Lung microvascular endothelial cell (primary cell): ENCODE measurements at places on chromosomes 2 and 18. TPM values are rescaled to one million over a fixed set of nuclear protein-coding genes. Genes with fewer than 3 reads are reported as not detected.
A peak's percentile ranks its signal among the peaks of the same experiment; 100 is the strongest.

GRCh38 chr2:175396696-175397095 is 215.2 kb upstream of the ATP5MC3 start:
- DNase-seq = no peak

- no peak for DNase-seq
Measured at GRCh38 chr2:215772634-215773563, 240.5 kb downstream of the MREG start.

DNA sequence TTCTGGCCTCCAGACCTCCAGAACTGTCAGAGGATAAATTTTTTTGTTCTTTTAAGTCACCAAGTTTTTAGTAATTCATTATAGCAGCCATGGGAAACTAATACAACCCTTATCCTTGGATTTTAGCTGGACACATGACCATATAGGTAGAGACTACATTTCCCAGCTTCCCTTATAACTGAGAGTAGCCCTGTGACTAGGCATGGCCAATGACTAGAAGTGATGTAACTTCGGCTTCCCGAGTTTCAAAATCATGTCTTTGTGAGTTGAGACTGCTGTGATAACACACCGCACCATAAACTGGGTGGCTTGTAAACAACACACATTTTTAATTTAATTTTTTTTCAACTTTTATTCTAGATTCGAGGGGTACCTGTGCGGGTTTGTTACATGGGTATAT is 134.0 kb upstream of the SERTAD2 start:
- DNase-seq = peak; percentile 37

- no peak for DNase-seq
Measured at GRCh38 chr2:4915357-4915756, 776.8 kb upstream of the SOX11 start.

DNA sequence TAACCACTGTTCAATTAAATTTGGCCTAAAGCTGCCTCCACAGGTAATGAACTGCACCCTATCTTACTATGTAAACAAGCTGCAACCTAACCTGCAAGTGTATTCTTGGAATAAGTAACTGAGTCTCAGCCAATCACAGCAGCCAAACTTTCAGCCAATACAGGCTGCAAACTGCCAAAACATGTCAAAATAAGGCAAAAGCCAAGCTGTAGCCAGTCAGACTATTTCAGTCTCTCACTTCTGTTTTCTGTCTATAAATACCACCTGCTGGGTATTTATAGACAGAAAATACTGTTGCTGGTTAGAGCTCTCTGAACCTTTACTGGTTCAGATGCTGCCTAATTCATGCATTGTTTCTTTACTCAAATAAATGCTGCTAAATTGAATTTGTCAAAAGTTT is 14.3 kb downstream of the C2orf76 start:
- no peak for DNase-seq

TGOLN2 gene
- total RNA-seq = 50.1 and 62.7 TPM in 2 replicates

GRCh38 chr2:224986477-224986876 is 55.8 kb downstream of the DOCK10 start:
- DNase-seq = no peak

DNA sequence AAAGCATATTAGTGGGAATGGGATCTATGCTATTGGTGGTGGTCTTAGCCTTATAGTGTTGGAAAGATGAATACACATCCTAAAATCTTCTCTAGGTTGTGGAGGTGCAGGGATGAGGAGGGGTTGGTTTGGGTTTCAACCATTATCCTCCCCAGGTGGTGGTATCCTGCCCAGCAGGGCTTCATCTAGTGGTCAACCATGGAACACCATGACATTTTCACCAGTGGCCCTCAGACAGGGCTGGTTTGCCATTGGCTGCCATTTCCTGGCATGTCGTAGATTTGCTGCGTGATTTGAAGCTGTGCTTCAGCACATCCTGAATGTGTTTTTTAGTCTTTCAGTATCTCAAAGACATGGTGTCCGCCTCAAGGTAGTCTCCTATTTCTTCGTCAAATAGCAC is 391.2 kb upstream of the HNRNPA3 start:
- DNase-seq = no peak

GRCh38 chr2:99624677-99625076 is 134.9 kb upstream of the REV1 start:
- no peak for DNase-seq

NGEF gene
- total RNA-seq = 0.22 TPM in 1 of 2 replicates, not detected in the other

GRCh38 chr2:3728104-3729054 is 25.0 kb downstream of the DCDC2C start:
- DNase-seq = peak; percentile 60

GRCh38 chr18:68735483-68736343 is 20.8 kb upstream of the TMX3 start:
- DNase-seq = peak; percentile 61
